Activated T-cell treated with anti-CD3 and anti-CD28 coated beads for 1 hour (primary cell): ENCODE measurements at places on chromosomes 6 and 20.

DNA sequence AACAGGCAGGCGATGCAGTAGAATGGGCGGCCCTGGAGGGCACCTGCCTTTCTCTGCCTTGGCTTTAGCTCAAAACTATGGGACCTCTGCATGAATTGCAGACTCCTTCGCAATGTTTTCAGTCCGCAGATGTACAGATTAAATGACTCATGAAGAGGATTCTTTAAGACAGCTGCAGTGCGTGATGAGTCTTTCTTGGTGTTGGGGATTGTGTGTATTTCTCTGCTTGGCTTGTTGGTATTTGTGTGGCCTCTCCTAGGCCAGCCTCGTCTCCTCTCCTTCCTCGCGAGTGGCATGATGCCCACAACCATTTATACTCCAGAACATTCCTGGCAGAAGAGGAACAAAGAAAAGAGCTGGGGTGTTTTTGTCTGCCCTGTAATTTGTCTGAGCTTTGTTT lies 110.6 kb downstream of the SYNDIG1 start:
- DNase-seq, result no peak

DNA sequence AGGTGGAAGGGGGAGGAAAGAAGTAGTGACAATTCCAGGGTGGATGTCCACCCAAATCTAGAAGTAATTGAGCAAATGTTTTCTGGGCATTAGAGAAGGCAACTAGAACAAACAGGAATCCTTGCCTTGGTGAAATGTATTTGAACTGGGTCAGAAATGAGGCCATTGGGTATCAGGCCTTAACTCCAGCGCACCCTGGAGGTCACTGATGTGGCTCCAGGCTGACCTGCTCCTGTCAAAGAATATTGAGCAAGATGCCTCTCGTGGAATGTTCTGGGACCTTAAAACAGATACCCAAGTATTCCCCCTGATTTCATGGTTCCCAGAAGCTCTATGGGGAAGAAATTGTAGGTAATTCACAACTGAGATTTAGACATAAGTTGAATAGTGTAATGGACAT lies 6.9 kb downstream of the HLA-DPB1 start:
- no peak for DNase-seq

- DNase-seq, result no peak
These were observed 1.5 kb upstream of the SNRNP48 start for GRCh38 chr6:7588506-7588905.

GRCh38 chr20:1803061-1803931 lies 91.9 kb upstream of the SIRPA start:
- peak; percentile 4 for DNase-seq

DNA sequence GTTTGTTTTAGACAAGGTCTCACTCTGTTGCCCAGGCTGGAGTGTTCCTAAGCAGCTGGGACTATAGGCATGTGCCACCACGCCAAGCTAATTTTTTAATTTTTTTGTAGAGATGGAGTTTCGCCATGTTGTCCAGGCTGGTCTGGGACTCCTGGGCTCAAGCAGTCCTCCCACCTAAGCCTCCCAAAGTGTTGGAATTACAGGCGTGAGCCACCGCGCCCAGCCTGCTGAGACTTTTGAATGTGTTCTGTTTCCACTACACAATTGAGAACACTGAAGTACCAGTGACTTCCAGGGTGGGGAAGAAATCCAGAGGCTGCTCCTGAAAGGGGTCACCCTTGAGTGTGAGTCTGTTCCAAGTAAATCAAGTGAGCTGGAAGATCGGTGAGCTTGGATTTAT lies 81.3 kb upstream of the ARMC2 start:
- DNase-seq, result no peak

DNA sequence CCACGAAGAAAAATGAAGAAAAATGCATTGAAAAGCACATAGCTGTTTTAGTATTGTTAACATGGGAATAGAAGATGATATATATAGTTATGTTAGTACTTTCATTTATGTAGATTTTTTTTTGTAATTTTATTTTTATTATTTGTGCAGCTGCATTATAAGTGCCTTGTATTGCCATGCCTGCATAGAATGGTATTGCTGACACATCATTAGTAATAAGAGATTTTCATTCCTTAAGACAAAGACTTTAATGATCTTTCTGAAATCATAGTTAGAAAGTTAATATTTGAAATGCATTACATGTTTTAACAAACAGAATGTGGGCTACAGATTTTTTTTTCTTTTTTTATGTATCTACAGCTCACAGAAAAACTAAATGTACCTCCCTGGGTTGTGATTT lies 506.5 kb downstream of the NKAIN2 start:
- DNase-seq, result no peak
